ENCODE measurements at places on chromosomes 2 and 18. TPM values are rescaled to one million over a fixed set of nuclear protein-coding genes. Genes with fewer than 3 reads are reported as not detected.
A peak's percentile ranks its signal among the peaks of the same experiment; 100 is the strongest.

- H3K27me3 ChIP-seq, result no peaks in the 10 kb centered on the region
- H3K4me3 ChIP-seq, result no peak overlapping the region
- no peaks in the 10 kb centered on the region for H3K36me3 ChIP-seq
- no peak for DNase-seq
- H3K27ac ChIP-seq, result no peak overlapping the region
- H3K4me1 ChIP-seq, result peaks cover 34% of the 10 kb centered on the region
Measured at GRCh38 chr2:204023088-204023487, 86.5 kb downstream of the ICOS start.

The NOL4 gene
- not detected for total RNA-seq

DNA sequence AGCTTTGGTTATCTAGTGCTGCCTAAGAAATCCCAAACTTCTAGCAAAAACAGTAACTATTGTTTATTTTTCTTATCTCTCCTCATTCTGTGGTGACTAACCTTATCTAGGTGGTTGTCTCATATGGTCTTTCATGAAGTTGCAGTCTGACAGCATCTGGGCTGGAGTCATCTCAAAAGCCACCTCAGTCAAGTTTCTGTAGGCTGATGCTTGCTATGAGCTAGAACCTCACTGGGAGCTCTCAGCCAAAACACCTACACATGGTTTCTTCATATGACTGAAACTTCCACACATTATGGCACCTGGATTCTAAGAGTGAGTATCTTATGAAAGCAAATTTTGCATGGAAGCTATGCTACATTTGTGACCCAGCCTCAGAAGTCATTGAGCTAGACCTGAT is 596.4 kb upstream of the VRK2 start:
- DNase-seq, result no peak
- no peaks in the 10 kb centered on the region for H3K36me3 ChIP-seq
- H3K4me1 ChIP-seq, result no peaks in the 10 kb centered on the region
- H3K27ac ChIP-seq, result no peak overlapping the region
- no peaks in the 10 kb centered on the region for H3K27me3 ChIP-seq

GRCh38 chr2:159177957-159178356 is 108.5 kb downstream of the WDSUB1 start:
- H3K36me3 ChIP-seq, result no peaks in the 10 kb centered on the region
- H3K27ac ChIP-seq, result no peak overlapping the region
- H3K27me3 ChIP-seq, result no peaks in the 10 kb centered on the region

DNA sequence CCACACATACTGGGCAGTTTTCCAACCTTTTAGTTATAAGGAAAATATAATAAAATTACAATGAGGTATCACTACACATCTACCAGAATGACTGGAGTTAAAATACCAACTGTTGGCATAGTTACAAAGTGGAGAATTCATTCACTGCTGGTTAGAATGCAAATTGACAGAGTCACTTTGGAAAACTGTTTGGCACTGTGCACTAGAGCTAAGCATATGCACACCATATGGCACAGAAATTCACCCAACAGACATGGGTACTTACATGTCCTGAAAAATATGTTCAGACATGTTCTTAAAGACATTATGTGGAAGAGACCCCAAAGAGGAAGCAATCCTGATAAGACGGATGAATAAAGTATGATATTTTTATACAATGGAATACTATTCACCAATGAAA is 686.1 kb upstream of the RAB6C start:
- no peak overlapping the region for H3K27ac ChIP-seq
- no peak overlapping the region for H3K4me3 ChIP-seq
- no peaks in the 10 kb centered on the region for H3K27me3 ChIP-seq
- no peak for DNase-seq

DNA sequence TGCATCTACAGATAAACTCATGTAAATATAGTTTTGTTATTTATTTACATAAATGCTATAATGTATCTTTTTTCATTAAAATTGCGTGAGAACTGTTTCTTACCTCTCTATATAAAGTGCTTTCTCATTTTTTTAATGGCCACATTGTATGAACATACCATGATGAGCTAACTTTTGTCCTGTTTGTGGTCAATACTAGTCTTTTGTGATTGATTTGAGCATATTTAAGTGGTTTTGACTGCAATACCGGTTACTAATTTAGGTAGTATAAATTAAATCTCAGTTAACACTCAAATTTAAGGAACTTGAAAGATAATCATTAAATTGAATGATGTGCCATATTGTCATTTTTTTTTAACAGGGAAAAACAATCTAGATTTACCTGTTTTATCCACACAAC is 108.2 kb downstream of the HAUS1 start:
- peaks cover 87% of the 10 kb centered on the region for H3K4me1 ChIP-seq
- peaks cover 53% of the 10 kb centered on the region for H3K36me3 ChIP-seq
- peak overlapping the region; percentile 96 for H3K27ac ChIP-seq
- DNase-seq, result no peak
- no peaks in the 10 kb centered on the region for H3K27me3 ChIP-seq

GRCh38 chr18:36334798-36335197 is 37.3 kb downstream of the FHOD3 start:
- H3K27ac ChIP-seq, result no peak overlapping the region
- no peaks in the 10 kb centered on the region for H3K36me3 ChIP-seq
- H3K27me3 ChIP-seq, result peaks cover 3% of the 10 kb centered on the region
- no peak overlapping the region for H3K4me3 ChIP-seq
- DNase-seq, result no peak

DNA sequence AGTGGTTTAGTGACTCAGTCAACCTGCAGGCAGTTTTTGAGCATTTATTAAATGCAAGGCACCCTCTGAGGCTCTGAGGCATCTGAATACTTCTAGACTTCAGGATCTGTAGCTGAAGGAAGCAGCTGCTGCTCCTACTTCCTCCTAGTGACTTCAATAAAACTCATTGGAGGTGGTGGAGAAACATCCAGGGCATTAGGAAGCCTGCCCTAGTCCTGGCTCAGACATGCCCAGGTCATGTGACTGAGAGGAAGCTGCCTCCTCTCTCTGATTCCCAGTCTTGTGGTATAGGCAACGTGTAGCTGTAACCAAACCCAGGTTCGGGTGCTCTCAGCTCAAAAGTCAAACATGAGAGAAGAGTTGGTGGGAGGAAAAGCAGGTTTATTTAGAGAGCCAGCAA is 287.2 kb upstream of the GYPC start:
- no peaks in the 10 kb centered on the region for H3K27me3 ChIP-seq
- H3K27ac ChIP-seq, result no peak overlapping the region
- H3K4me1 ChIP-seq, result no peaks in the 10 kb centered on the region
